Stimulated activated naive CD8-positive, alpha-beta T cell treated with anti-CD3 and anti-CD28 coated beads, Interleukin-15, amount 100 ng/mL, for 72 hours (primary cell): ENCODE measurements at places on chromosomes 2 and 18.

DNA sequence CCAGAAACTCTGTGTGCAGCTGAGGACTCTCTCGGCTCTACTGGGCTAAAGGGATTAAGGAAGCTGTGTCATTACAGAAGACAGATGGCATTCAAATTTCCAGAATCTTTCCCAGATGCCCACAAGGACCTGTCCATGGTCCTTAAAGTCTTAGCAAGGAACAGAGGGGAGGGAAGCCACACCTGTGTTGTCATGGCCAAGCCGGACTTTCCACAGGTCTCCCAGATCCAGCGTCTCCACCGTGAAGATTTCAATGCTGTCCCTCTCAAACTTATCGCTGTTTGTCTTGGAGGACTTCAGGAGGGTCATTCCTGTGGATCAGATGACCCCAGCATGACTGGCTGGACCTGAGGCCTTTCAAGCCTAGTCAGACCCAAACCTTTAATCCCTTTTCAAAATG, 114.5 kb downstream of the LOXHD1 start:
- DNase-seq, result no peak

DNA sequence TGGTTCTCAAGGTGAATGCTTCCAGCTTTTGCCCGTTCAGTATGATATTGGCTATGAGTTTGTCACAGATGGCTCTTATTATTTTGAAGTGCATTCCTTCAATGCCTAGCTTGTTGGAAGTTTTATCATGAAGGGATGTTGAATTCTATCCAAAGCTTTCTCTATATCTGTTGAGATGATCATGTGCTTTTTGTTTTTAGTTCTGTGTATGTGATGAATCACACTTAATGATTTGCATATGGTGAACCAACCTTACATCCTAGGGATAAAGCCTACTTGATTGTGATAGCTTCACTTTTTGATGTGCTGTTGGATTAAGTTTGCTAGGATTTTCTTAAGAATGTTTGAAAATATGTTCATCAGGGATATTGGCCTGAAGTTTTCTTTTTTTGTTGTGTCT, 112.1 kb downstream of the MBD2 start:
- DNase-seq, result no peak

DNA sequence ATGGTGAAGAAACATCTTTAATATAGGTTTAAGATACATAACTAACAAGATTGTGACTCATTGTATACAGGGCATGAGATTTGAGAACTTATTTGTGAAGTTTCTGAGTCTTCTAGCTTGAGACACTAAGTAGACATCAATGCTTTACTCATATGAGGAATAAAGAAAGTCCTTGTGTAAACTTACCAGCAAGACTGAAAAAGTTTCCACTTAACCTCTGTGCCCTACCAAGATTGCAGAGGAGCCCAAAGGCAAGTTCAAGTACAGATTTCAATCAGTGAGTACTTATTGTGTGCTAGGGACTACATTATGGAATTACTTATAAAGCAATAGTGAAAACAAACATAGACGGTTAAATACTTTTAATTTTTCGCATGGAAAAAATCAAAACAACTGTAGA, 1041.2 kb upstream of the CELF4 start:
- DNase-seq, result no peak

GRCh38 chr18:49817947-49818346, 4.6 kb upstream of the ACAA2 start:
- DNase-seq, result no peak

- DNase-seq, result no peak
Observed at GRCh38 chr2:208077276-208077675, 47.0 kb downstream of the CRYGD start.

DNA sequence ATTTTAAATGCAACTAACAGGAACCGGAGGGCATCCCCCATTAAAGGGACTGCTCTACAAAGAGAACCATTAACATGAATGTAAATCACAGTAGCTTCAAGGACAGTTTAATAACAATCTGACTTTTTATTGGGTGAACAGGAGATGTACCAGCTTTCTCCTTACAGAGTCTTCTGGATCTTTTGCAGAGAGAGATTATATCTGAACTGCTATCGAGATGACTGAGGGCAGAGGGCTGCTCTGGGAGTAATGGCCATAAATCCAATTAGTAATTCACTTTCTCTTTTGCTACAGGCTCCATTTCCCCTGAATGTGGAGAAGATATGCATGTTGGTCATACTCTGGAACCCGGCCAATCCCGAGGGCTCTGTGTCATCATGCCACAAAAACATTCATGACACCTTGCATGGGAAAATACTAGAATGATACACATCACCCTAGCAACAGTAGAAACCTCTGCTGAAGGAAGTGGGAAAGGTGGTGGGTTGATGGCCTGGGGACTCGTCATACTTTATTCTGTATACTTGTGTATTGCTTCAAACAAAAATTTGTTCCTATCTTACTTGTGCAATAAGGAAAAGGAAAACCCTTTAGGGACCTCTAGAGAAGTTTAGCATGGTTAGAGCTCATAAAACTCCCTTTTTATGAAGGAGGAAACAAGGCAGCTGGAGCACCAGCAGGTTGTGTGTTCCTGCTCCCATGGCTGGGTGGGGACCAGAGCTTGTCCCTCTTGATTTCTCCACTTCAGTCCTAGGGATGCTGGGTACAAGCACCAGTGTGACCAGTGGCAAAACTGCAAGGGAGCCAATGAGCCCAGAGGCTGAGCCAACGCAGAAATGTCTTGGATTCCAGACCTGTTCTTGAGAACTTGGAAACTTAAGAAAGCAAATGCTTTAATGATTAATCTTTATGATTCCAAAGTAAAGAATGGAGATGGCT, 26.0 kb downstream of the CTAGE1 start:
- peak; percentile 14 for DNase-seq

DNA sequence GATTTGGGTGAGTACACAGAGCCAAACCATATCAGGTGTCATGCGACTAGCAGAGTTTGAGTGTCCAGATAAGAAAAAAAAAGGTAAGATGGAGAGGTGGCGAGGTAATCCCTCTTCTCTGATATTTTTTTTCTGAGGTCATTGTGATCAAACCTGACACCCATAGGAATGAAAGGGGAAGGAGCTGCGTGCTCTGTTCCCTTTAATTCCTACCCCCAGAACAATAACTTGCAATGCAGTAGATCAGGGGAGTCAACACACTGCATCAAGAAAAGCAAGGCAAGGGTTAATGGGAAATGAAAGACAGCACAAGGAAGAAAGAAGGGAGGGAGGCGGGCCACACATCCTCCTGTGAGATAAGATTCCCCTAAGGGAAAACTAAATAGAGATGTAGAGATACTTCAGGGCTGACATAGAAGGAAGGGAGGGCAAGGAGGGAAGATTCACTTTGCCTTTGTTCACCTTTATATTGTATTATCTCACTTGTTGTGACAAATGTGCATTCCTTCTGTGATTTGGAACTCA, 132.8 kb downstream of the CD226 start:
- no peak for DNase-seq

DNA sequence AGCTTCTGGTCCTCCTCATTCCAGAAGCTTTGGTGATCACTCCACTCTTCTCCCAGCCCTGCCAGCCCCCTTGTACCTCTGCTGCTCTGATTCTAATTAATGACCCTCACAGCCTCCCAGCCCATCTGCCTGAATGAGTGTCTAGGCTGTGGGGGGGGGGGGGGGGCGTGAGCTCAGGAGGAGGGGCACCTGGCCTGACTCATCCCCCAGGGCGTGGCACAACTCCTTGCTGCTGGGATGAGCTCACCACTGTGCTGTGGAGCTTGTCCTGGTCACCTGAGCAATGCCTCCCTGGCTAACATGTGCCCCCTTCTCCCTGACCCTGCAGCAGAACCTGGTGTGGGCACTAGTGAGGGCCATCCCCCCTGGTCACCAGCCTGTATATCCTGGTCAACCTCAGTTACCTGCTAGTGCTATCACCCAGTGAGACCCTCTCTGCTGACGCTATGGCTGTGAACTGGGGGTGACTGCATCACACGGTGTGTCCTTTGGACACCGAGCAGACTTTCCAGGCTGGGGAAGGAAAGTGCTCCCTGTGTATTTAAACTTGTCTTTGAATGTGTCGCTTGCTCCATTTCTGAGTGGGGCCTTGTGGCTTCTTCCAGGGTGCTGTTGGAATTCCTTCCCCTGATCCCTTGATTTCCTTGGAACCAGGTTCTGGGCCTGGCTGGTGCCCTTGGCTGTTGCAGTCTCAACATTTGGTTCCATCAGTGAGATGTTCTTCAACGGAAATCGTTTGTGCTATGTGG, 41.5 kb upstream of the PUM2 start:
- DNase-seq, result no peak

DNA sequence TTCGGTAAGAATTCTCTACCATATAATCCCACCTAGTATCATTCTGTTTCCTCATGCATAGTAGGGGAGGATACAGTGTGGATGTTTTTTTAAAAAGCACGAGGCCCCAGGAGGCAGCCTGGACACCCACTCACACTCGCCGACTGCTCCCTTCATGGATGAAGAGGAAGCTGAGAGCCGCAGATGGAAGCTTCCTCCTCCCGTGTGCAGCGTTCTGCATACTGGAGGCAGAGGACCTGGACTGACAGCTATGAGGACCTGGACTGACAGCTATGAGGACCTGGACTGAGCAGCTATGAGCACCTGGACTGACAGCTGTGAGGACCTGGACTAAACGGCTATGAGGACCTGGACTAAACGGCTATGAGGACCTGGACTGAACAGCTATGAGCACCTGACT, 234.4 kb downstream of the NDUFA10 start:
- DNase-seq, result no peak

- DNase-seq, result no peak
Observed at GRCh38 chr2:127683757-127684156, 8.4 kb upstream of the LIMS2 start.

GRCh38 chr18:23159344-23159743, 24.1 kb downstream of the CABLES1 start:
- no peak for DNase-seq

DNA sequence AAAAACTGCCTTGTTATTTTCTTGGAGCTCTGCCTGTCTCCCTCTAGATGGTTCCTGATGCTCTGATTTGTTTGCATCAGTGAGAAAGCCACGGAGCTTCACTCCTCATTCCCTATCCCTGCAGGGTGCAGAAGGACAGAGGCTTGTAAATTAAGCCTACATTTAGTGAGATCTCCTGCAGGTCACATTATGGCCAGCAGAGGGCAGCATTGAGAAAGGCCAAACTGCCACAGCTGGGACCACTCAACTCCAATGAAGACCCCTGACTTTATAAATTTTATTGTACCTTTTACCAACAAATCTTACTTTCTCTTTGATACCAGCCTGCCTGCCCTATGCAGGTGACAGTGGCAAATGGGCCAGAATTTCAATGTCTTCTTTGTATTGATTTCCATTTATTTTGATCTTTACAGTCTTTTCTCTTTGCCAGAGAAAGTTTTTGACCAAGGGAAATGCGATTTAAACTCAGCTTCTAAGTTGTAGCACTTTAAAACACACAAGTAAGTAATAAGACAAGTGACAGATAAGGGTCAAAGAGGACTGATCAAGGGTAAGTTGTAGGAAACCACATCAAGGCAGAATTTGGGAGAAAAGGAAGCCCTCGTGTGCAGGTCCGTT, 1029.1 kb upstream of the KLHL29 start:
- peak; percentile 18 for DNase-seq
